NCI-H460 (cell line): ENCODE measurements at places on chromosomes 2 and 18.

DNA sequence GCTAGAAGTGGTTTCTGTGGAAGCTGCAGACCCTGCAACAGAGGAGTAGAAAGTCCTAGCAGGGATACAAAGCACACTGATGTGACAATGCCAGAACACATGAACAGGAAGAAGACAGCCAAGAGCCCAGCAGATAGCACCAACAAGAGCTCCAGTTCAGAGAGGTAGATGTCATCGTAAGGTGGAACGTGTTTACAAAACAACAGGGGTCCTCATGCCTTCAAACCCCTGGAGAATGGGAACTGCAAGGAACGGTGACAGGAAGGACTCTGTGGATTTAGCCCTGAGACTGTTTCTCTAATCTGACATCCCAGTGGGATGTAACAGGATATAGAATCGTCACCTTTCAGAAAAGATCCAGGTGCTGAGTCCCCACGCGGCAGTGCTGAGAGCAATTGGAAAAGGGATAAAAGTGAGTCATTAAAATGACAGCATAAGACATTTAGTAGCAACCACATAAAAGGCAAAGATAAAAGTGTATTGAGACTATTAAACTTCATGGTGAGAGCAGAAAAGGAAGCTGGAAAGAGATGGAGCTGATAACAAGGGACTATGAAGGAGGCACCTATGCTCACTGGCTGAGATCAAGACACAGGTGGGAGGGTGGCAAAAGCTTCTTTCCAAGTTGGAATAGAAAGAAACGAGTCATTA lies 195.2 kb downstream of the FBXO15 start:
- no peak for DNase-seq

GRCh38 chr2:102251042-102251848 lies 60.1 kb upstream of the IL1RL1 start:
- peak; percentile 34 for DNase-seq

- DNase-seq: no peak
These were observed 504.8 kb upstream of the KLHL29 start for GRCh38 chr2:22880161-22880560.

- DNase-seq: no peak
These were observed 76.5 kb downstream of the C1D start for GRCh38 chr2:67986258-67986657.

DNA sequence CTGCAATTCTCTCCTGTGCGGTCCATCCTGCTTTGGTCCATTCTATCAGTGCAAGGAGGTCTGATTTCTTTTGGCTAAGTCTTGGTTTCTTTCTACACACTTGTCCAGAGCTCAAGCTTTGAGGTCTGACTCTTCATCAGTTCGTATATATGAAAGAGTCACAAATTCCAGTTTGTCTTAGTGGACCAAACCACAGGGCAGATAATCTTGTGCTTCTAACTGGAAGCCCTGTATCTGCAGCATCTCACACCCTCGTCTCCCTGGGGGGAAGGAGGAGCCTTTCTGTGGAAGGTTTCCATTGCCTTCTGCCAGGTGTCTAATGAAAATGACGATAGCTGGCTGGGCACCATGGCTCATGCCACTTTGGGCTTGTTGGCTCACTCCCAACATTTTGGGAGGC lies 148.5 kb downstream of the SPP2 start:
- no peak for DNase-seq

GRCh38 chr2:233124421-233125080 lies 64.4 kb downstream of the INPP5D start:
- no peak for DNase-seq

DNA sequence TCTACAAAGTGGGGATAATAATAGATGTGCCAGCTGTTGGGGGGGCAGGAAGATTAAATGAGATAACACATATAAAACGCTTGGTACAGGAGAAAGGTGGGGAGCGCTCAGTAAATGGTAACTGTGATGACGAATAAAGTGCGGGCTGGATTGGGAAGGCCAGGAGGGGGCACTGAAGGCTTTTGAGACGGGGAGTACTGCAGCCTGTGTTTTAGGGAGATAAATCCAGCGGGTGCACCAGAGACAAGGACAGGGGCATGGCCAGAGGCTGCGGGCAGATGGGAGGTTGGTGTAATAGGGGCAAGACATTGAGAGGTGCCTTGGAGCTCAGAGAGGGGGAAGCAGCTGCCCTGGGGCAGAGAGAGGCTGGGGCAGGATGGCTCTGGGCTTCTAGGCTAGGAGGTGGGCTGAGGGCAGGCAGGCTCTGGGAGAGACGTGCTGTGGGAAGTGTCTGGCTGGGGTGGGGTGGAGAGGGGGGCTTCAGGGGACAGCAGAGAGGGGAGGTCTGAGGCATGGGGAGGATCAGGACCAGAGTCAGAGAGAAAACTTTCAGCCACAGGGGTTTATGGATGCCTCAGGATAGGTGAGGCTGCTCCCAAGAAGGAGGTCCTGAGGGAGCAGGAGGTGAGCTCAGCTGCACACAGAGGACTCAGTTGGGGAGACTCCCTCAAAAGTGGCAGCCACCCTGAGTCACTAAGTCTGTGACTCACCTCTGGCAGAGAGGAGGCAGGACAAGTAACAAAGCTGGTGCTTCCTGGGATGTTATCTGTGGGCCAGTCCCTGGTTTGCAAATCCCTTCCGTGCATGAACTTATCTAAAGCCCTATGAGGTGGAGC lies 18.8 kb downstream of the TEX44 start:
- DNase-seq: peak; percentile 60

DNA sequence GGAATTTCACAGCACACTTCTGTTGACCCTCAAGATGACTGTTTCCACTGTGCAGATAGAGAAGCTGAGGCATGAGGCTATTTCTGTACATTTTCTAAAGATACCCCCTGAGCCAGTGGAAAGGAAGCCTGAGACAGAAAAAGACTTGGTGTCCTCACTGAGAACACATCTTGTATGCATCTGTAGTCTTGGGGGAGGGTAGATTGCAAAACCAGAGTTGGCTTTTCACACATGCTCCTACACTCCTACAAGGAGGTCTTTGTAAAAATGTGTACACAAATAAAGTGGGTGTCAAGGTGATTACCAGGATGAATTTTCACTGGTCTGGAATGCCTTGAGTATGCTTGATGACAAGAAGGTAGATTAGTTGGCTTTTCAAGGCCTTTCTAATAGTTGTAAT lies 98.0 kb downstream of the KCTD18 start:
- no peak for DNase-seq

DNA sequence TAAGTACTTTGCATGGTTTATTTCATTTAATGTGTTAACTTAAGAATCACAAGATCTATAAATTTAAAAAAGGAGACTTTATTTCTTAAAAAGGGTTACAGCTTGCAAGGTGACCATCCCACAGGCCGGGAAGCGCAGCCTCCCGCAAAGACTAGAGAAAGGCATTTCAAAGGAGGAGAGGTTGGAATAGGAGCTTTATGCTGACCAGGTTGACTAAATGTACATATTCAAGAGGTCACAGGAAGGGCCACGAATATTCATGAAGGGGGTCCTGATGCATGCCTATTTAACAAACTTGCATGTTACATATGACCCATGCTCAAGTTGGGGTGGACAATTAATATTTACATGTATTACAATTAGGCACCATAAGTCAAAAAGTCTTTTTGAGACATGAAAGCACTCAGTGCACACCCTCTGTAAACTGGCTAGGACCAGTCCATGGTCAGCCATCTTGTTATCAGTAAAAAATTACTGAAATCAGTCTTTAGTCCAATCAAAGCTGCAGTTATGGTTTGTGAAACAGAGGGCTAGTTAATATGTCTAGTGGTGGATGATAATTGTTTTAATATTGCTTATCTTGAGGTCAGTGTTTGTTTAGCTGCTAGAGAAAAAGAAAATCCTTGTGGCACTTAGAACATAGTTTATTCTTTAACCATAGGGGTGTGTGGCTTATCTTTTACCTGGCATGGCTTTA lies 169.3 kb downstream of the KCNE4 start:
- peak; percentile 9 for DNase-seq

DNA sequence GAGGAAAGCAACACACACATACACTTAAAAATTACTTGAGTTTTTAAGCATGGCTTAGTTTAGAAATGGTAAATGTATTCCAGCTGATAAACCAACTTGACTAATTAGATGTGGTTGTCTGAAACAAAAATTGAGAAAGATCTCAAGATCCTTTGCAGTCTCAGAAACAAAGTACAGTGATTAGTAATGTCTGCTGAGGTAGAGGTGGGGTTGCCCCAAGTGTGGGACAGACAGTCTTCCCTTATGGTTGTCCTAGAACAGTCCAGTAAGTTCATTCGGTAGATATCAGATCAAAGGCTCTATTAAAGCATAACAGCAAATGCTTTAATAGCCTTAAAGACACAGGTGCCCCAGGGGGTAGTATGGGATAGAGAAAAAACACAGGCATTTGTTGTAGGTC lies 94.5 kb downstream of the BARD1 start:
- no peak for DNase-seq

GRCh38 chr2:204145791-204146190 lies 209.2 kb downstream of the ICOS start:
- DNase-seq: no peak

GRCh38 chr2:40103590-40103989 lies 324.5 kb upstream of the THUMPD2 start:
- DNase-seq: no peak

- DNase-seq: no peak
These were observed 33.2 kb downstream of the MYO5B start for GRCh38 chr18:50161597-50162205.

DNA sequence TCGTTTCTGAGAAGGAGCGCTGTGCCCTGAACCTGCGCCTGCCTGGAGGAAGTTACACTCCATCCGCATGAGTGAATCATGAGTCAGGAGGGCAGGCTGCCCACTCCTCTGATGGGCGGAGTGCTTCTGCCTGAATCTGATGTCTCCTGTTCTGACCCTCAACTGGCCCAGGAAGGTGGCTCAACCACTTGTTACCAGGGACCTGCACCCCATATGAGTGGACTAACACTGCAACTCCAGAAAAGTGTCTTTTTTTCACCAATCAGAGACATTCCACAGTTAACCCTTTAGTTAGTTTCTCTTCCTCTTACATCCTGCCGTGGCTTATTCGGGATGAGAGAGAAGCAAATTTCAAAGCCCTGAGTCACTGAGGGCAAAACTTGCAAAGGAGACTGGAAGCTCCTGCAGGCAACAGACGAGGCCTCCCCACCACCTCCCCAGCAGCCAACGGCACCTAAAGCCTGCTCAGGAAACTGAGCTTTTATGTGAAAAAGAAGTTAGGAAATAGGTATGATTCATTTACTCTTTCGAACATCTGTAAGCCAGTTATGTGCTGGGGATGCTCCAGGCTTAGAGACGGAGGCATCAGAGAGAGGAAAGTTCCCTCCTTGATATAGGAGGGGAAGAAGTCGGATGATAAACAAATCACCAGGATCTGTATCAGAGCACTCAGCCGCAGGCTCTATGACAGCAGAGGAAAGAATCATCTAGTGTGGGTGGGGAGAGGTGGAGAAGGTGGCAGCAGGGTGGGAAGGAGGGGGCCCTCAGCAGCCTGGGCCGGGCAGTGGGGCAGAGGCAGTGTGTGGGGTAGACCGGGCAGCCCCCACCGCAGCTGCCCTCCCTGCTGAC lies 30.9 kb downstream of the MBP start:
- DNase-seq: peak; percentile 96

DNA sequence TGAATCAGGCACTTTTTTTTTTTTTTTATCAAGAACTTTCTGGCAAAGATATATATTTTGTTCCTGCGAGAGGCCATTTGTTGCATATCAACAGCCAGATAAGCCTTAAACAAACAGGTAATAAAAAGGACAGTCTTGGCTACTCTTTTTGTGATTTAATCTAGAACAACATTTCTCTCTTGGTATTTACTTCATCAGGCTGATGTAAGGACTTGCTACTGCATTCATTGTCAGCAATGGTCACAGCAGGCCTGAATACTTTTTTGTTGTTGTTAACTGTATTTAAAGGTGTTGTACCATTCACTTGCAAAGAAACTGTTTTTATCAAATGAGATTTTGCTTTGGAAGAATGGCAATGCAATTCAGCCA lies 683.8 kb downstream of the IRS1 start:
- peak; percentile 50 for DNase-seq

GRCh38 chr18:37481491-37481890 lies 84.1 kb downstream of the CELF4 start:
- no peak for DNase-seq

DNA sequence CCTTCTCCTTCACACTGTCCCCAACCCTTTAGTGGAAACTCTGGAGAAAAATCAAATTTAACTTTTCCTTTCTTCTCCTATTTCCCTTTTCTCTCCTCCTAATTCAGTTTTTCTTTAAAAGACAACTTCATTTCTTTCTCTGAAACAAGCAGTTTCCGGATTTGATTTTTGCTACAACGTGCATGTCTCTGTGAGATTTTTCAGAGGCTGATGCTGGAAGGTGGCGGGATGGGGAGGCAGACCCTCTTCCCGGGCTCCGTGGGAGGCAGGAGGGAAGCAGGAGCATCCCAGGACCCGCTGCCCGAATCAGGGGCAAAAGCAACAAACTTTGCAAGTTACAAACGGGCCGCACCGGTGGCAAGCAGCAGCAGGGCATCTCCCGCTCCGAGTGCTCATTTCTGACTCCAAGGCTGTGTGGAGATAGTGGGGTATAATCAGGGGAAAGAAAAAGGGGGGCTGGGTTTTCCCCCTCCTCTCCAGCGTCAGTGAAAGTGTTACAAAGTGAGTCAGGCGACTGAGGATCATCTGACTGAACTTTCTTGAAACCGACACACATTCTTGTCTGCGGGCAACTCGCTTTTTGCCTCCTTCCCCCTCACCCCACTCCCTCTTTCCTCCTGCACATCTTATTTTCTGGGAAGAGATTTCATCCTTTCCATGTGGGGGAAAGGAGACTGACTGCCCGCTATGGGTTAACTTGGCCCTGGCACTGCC lies 6.4 kb downstream of the ZEB2 start:
- DNase-seq: no peak

DNA sequence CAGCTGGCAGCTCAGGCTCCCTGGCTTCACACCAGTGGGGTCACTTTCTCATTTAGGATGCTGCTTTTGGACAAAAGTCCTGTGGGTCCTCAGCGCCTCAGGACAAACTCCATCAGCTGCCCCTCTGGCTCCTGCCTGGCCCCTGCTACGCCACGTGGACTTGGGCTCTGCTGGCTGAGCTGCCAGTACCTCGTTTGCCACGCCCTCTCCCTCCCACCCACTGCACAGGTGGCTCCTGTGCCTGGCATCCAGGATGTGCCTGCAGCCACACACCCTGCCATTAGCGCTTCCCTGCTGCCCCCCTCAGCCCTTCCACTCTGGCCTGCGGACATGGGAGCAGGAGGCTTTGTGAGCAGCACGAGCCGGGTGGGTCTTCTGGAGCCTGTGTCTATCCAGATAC lies 118.9 kb downstream of the ZNF236 start:
- DNase-seq: no peak

DNA sequence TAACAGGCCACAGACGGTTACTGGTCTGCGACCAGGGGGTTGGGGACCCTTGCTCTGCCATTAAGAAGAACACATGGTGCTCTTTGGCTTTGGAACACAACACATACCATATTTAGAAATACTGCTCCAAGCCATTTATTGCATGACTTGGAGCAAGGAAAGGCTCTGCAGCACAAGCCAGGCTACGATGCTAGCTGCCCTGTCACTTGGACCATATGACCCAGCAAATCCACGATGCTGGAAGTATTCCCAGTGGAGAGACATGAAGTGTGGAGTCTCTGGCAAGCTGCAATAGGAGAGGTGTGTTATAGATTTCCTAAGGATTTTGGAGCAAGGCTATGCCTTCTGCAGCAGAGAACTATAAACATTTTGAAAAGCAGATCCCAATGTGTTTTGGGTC lies 171.2 kb downstream of the HAUS1 start:
- DNase-seq: no peak
